Activated B cell treated with CpG ODN at 0.5 μM for 24 hours (primary cell): ENCODE measurements at places on chromosomes 7 and 10.

DNA sequence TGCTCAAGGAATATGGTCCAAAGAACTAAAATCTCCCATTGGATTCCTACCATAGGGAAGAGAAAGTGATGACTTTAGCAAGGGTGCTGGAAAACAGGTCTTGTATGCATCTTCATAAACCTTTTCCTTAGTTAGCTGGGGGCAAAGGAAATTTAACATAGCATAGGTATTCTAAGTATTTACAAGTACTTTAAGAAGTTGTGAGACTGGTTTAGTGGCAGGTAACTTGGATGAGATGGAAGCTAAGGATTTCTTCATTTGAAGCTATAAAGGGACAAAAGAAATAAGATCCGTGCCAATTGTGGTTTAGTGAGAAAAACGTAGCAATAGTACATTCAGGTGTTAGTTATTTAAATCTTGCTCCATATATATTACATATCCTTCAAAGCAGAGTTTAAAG lies 183.4 kb upstream of the TCF7L2 start:
- no peak for DNase-seq

DNA sequence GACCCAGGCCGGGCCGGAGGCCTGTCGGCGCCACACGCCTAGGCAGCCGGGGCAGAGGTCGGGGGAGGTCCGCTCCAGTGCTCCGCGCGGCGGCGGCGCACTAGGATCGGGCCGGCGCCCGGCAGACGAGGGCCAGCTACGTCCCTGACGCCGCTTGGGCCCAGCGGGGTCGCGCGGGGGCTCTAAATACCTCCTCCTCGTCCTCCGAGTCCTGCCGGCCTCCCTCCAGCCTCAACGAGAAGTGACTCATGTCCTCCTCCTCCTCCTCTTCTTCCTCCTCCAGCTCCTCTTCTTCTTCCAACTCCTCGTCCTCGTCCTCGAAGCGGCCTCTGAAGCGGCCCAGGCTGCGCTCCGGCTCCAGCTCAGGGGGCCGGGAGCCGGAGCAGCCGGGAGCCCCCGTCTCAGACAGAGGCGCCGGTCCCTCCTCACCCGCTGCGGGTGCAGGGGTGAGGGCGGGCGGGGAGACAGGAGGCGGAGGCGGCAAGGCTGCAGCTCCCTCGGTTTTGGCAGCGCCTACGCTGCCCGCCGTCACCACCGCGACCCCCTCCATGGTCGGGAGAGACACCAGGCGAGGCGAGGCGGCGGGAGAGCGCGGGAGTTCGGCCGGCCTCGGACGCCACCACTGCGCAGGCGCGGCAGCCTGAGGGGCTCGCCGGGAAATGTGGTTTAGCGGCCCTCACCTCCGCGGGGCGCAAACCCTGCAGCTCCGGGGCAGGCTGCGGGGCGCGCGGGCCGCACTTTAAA lies at the start of gene PCGF6:
Gene PCGF6 (minus strand): TSS at position 624 of the 744 bp plus-strand sequence. CDS start 74 bp downstream, at position 550.
- peak; percentile 78 for DNase-seq

- DNase-seq = no peak
Observed at GRCh38 chr10:35042783-35043182, 47.4 kb downstream of the CUL2 start.

GRCh38 chr7:16350634-16351033 lies 70.7 kb downstream of the CRPPA start:
- no peak for DNase-seq

DNA sequence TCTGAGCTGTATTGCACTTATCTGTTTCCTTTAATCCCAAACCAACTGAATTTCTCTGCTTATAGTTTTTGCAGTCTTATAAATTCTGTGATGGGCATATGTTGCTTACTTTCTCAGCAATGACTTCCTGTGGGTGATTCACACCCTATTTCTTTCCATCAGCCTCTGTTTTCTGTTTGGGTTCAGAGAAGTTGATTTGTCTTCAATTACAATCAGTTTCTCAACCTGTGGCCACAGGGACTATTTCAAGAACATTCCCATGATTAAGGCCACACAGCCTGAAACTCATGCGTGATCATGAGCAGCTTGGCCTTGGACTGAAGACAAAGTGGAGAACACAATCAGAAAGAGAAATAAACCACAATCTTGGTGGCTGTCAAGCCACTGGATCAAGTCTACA lies 1174.6 kb upstream of the C7orf33 start:
- no peak for DNase-seq

GRCh38 chr7:67413670-67414069 lies 417.0 kb downstream of the TYW1 start:
- no peak for DNase-seq

GRCh38 chr7:45650404-45651394 lies 76.5 kb downstream of the ADCY1 start:
- no peak for DNase-seq

GRCh38 chr10:130745821-130746220 lies 565.7 kb downstream of the TCERG1L start:
- no peak for DNase-seq

DNA sequence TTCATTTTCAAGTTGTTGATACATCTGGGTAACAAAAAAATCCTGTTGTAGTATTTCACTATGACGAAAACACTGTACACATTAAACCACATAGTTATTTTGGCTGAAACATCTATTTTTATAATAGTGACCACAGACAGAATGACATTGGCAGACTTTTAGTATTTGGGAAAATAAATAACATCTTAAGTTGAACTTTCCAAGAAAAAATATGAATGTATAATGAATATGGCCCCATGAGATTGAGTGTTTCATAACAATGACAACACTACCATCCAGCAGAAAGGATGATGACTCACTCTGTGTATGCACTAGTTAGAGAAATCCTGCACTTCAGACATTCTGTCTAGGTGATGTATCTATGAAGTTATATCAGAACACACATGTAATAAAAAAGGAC lies 118.1 kb downstream of the SEMA3D start:
- no peak for DNase-seq

DNA sequence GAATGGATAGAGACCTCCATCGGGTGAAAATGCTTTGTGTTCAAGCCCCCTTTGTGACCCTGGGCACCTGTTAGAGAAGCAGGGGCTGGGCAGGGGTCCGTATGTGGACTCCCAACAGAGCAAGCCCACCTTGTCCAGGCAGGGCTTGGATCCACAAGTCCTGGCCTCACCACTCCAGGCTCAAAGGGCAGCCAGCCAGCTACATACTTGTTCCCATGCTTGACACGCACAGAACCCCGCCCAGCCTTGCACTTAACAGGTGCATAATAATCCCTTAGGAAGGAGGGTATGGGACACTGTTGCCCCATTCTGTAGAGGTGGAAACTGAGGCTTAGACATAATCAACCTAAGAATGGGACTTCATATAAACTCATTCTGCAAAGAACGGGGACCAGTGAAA lies 160.6 kb downstream of the PRKAG2 start:
- no peak for DNase-seq

DNA sequence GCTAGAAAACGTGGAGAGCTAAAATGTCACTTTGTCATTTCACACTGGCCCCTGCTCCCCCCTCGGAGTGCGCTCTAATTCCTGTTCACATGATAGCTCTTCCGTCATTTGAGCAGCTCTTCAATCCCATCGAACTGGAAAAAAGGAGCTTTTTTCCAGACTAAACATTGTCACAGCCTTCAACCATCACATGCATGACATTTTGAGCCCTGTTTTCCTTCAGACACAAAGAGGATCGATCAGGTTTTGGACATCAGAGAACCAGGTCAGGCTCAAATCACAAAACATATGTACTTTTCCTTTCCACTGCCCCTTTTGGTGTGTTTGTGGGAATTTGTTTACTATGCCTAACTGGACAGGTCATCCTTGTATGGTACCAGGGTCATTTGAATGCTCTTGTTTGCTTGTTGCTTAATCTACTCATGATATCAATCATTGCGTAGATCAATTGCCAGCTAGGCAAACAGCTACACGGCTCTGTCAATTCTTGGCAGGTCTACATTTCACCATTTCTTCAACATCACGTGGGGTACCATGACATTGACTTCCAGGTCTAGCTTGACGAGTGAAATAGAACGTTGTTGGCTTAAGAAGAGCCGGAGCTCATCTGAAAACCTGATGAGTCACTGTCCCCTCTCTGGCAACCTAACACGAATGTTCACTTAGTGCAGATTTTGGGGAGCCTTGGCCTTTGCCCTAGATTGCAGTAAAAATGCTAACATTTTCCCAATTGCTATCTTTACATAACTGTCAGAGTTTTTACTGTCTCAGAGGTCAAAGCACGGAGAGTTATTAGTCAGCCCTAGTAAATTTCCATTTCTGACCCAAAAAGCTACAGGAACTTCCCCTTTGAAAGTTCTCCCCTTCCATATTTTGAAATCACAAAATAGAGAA lies 87.3 kb downstream of the LYZL2 start:
- no peak for DNase-seq

GRCh38 chr7:112001091-112001826 lies 204.9 kb downstream of the DOCK4 start:
- no peak for DNase-seq

DNA sequence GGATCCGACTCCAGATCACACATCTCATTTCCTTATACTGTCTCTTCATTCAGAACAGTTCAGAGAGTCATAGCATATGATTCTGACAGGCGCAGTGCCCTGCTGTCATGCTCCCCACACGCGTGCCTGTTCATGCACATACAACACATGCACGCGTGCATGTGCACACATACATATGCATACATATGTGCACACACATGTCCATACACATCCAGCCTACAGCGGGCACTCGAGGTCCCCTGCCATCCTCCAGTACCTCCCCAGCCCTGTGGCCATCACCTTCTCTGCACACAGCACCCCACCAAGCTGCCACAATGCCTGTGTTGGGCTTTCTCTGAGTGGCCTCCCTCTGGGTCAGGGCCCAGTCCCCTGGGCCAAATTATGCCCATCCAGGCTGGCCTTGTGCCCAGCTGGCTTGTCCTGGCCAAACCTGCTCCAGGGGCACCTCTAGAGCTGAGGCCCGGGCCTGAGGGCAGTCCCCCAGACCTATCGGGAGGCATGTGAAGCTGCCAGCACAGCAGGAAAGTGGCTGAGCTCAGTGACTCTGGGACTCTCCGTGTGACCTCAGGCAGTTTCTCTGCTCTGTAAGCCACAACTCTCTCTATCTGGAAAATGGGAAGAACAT lies 49.4 kb upstream of the RET start:
- no peak for DNase-seq

GRCh38 chr7:112079122-112079521 lies 127.1 kb downstream of the DOCK4 start:
- no peak for DNase-seq

DNA sequence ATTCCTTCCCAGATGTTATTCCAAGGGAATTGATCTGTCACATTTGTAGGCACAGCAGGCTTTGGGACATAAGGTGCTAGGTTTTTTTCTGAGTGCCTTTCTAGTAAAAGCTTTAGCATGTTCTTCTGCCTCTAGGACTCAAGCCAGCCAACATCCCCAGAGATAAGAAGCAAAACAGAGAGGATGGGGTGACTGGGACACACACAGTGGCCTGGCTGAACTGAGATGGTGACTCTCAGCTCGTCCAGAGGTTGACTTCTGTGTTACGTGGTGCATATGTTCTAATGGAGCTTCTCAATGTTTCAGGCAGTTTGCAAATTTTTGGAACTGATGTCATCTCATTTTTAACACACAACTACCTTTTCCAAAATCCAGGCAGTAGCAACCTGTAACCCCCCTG lies 188.1 kb upstream of the CELF2 start:
- DNase-seq = no peak

DNA sequence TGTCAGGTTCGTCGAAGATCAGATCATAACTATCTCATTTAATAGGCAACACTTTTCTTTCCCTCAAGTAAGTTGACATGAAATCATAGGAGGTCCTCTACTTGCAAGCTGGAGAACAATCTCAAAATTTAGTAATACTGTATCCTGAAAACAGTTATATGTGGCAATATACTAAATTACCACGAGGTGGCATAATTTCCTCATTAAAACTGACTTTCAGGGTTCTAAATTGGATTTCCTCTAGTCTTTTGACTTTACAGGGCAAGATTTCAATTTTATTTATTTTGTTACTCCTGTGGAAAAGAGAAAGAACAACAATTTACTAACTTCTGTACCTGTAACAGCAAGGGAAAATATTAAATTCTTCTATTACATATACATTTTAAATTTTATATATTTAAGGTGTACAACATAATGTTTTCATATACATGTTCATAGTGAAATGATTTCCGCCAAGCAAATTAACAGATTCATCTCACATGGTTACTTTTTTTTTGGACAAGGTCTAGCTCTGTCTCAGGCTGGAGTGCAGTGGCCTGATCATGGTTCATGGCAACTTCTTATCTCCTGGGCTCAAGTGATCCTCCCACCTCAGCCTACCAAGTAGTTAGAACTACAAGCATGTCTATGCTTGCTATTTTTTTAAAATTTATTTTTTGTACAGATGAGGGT lies 53.4 kb upstream of the CYP2C18 start:
- no peak for DNase-seq

DNA sequence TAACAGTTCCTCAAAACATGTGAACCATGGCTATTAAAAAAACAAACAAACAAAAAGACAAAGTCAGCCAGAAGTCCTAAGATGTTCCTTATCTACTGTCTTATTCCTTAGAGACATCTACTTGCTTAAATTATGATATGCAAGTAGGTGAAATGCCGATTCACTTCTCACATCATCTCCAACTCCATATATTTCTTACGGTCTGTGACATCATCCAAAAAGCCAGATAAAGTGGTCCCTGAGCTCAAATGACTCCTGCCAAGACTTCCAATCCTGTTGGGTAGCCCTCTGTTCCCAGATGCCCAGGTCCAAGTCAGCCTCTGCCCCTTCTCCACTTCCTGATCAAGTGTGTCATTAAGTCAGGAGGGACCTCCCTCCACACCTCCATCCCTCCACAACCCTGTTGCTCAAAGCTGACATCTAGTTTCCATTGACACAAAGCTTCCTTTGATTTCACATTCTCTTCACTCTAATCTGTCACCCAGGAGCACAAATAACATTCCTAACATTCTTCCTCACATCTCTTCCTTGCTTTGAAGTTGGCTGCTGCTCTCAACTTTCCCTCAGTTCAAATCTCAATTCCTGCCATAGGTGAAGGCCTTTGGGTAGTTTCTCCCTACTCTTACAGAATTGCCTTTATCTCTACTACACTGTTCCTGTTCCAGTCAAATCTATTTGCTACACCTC lies 56.1 kb upstream of the PDLIM1 start:
- no peak for DNase-seq

- DNase-seq = no peak
Observed at GRCh38 chr7:55250313-55250712, 114.8 kb upstream of the LANCL2 start.

GRCh38 chr10:51685768-51686167 lies 13.6 kb downstream of the CSTF2T start:
- DNase-seq = no peak

DNA sequence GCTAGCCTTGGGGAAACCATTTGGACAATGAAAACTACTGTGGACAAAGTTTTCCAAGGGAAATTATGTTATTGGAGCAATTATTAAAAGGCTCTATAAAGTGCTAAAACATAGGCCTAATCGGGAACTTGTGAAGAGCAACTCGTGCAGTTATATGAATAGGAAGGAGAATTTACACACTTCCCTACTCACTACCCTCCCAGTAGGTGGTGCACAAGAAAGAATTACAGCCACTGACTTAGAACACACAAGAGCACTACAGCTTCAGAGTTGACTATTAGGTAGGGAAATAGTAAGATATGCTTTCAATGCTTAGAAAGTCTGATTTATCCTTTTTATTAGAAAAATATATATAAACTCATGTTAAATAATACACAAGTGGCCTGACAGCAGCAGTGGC lies 47.2 kb downstream of the GSAP start:
- DNase-seq = no peak
